ENCODE measurements at places on chromosomes 6 and 20. TPM values are rescaled to one million over a fixed set of nuclear protein-coding genes. Genes with fewer than 3 reads are reported as not detected.

The TAAR9 gene
- total RNA-seq, result not detected

The TMEM14C gene
- 91.1 TPM for total RNA-seq

The CRISP2 gene
- not detected for total RNA-seq

The TRIM15 gene
- total RNA-seq, result 1.6 TPM

DNA sequence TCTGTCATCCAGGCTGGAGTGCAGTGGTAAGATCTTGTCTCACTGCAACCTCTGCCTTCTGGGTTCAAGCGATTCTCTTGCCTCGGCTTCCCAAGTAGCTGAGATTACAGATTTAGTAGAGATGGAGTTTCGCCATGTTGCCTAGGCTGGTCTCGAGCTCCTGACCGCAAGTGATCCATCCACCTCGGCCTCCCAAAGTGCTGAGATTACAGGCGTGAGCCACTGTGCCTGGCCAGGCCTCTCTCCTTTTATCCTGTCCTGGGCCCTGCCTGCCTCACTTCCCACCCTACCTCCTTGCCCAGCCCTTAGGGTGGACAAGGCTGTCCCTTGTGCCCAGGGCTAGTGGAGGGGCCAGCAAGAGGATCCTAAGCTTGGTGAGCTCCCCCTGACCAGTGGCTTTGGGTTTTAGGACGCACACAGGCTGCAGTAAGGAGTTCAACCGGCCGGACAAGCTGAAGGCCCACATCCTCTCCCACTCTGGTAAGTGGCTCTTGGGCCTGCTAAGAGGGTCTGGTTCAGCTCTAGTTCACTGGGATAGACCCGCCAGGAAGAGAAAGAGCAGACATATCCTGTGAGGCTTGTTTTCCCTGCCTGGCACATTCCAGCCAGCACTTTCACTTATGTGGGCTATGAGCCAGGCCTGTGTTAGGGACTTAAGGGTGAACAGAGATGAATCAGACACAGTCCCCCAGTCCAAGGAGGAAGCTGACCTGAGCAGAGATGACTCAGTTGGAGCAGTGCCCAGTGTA lies 21.9 kb upstream of the CHMP4B start:
- no peak for DNase-seq

DNA sequence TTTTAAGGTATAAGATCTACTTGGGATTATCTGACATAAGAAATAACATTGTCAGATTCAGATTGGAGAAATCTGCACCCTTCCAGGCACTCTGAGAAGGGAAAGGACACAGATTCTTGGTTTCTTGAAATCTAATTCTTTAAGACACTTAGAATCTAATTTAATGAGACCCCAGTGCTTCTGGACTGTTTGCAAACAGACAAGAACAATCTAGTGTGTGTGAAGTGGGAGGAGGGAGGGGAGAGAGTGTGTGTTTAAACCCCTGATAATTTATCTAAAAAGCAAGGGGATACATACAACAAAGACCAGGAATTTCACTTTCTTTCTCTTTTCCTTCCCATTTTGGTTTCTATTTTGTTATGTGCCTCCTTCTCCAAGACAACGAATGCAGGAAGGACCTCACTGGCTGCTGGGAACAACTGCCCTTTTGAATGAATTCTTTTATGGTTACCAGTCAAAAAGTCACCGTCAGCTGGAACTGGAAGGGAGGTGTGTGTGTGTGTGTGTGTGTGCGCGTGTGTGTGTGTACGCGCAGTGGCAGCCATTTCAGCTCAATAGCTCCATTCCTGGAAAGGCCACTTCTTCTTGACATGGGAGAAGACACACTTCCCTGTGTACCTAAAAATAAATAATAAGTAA lies 129.4 kb downstream of the BCAS1 start:
- no peak for DNase-seq

DNA sequence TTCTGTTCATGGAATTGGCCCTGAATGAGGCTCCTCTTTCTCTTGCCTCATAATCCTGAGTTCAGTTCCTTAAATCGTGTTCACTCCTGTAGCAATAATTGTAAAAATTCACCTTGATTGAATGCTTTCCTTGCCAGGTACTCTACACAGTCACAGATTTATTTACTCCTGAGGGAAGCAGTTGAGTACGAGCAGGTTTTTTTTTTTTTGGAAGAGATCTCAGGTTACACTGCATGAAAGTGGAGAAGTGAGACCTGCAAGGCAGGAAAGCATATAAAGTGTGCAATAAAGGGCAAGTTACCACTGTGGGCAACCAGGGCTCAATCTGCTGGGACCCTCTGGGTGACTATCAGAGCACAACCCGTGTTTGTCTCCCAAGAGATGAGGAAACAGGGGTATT lies 93.0 kb upstream of the DOK5 start:
- no peak for DNase-seq

- DNase-seq, result no peak
Measured at GRCh38 chr20:51258582-51259165, 235.8 kb upstream of the KCNG1 start.

- DNase-seq, result no peak
Measured at GRCh38 chr6:138498629-138499302, 528 bp downstream of the NHSL1 start.

GRCh38 chr6:33652002-33652401 lies 30.9 kb downstream of the ITPR3 start:
- no peak for DNase-seq

GRCh38 chr6:118968416-118968815 lies 33.5 kb upstream of the MCM9 start:
- DNase-seq, result no peak

GRCh38 chr20:3239026-3239866 lies at the start of gene SLC4A11:
SLC4A11 (minus strand) TSS chr20:3239190; CDS start chr20:3239137, 53 bp downstream.
- peak; percentile 49 for DNase-seq

Measured in activated naive CD4-positive, alpha-beta T cell treated with anti-CD3 and anti-CD28 coated beads, Interleukin-2, amount 50 U/mL, for 72 hours (primary cell).